ENCODE measurements at places on chromosomes 16 and 17.

DNA sequence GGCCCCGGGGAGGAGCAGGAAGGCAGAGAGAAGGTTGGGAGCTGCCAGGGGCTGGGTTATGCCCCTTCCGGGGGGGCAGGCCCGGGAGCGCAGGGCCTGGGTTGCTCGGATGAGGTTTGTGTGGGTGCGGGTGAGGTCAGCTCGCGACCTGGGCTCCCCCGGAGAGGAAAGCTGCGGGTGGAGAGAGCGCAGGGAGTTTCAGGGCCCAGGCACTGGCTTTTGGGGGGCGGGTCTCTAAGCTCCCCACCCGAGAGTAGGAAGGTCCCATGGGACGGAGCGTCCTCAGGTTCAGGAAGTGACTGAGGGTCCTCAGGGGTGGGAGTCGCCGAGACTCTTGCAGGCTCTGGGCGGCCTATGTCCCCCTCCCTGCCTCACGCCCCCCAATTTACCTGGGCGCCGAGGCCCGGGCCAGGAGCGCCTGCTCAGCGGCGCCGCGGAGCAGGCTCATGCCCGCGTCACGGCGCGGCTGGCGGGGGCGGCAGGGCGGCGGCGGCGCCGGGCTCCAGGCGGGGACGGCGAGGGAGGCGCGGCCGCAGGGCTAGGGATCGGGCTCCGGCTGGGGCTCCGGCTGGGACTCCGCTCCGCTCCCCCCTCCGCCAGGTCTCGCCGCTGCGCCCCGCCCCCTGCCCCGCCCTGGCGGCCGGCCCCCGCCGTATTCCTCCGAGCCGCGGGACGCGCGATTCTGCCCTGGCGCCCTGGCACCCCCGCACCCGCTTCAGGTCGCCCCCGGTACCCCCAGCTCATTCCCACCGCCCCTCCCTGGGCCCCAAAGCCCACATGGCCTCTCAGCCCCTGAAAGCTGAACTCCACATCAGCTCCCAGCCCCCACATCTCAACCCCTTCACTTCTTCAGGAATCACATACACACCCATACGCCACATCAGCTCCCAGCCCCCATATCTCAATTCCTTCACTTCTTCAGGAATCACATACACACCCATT, at the start of gene DOK4:
DOK4 (minus strand) TSS at position 578 of the 942 bp plus-strand sequence. CDS start 6,986 bp downstream, outside the sequence.
- DNase-seq = peak; percentile 39

- no peak for DNase-seq
Observed at GRCh38 chr16:86026171-86026910, 127.4 kb downstream of the IRF8 start.

- no peak for DNase-seq
Observed at GRCh38 chr16:30570636-30571444, 674 bp downstream of the ZNF688 start.

DNA sequence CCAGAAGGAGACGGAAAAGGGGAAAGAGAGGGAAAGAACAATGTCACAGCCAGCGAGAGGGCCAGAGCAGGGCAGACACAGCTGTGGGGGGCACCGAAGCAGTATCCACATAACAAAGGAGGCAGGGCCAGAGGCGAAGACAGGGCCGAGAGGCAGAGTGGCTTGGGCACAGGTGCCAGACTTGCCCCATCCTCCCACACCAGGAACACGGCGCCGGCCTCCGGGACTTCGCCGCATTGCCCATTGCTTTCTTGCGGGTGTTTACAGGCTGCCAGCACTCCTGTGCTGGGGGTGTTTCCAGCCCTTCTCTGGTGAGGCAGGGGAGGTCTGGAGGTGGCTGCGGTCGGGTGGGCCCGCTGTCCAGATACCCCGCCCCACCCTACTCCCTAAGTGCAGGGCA, 78.0 kb downstream of the ENGASE start:
- DNase-seq = no peak

DNA sequence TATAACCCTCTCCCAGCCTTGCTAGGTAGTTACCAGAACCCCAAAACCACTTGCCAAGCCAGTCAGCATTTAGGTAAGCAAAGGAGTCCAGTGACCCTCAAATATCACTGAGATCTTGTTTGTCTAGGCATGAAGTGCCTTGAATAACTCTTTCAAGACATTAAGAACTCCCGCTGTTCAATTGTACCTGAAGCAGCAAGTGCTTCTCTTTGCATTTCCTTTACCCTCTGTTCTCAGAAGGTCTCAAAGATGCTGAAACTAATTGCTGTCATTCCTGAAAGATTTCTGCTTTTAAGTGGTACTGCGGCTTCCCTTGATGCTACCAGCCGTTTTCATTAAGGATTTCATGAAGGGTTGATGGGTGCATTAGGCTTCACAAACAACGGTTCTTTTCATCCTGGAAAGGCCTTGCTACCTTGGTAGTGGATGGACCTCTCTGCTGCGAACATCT, 142.7 kb downstream of the PITPNC1 start:
- DNase-seq = no peak

DNA sequence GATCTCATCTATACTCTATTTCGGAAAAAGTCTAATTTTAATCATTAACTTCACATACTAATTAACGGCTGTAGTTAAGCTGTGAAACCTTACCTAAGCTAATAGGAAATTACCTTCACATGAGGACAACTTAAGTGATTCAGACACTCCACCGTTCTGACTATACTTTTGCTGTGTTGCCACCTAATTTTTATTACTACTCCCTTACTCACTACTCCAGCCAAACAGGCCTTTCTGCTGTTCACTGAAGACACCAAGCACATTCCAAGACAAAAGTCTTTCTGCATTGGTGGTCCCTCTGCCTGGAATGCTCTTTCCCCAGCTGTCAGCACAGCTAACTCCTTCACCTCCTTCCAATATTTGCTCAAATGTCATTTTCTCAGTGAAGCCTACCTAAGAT, 1.3 kb downstream of the CMTR2 start:
- DNase-seq = no peak

DNA sequence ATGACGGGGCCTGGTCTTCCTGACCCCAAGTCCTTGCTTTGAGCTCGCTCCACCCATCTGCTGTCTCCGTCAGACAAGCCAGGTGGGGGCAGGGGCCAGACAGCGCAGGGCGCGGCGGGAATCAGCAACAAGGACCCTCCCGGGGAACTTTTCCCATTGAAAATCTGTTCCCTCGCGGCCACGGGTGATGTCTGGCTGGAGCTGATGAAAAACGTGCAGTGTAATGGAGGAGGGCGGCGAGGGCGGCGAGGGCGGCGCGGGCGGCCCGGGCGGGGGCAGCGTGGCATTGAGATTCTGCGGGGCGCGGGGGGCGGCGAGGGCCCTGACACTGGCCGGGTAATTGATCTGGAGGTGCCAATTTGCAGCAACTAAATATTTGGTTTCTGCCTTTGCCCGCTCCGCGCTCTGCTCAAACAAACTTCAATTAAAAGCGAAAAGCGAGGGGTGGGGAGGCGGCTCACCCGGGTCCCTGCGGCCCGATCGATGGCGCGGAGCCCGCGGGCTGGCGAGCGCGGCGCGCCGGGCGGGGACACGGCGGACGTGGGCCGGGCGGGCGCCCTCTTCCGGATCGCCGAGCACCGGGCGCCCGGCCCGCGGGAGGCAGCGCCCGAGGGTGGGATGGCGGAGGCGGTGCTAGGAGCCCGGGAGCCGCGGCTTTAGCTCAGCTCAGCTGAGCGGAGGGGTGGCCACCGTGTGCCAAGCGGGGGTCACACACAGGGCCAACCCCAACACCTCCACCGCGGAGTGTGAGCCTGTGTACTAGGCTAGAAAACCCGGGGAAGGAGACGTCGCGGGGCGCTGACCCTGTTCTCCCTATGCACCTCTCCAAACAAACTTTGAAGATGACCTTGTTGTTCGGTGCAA, 32.4 kb downstream of the DCAKD start:
- peak; percentile 20 for DNase-seq

GRCh38 chr16:69402439-69402838, 16.6 kb upstream of the TERF2 start:
- DNase-seq = no peak

DNA sequence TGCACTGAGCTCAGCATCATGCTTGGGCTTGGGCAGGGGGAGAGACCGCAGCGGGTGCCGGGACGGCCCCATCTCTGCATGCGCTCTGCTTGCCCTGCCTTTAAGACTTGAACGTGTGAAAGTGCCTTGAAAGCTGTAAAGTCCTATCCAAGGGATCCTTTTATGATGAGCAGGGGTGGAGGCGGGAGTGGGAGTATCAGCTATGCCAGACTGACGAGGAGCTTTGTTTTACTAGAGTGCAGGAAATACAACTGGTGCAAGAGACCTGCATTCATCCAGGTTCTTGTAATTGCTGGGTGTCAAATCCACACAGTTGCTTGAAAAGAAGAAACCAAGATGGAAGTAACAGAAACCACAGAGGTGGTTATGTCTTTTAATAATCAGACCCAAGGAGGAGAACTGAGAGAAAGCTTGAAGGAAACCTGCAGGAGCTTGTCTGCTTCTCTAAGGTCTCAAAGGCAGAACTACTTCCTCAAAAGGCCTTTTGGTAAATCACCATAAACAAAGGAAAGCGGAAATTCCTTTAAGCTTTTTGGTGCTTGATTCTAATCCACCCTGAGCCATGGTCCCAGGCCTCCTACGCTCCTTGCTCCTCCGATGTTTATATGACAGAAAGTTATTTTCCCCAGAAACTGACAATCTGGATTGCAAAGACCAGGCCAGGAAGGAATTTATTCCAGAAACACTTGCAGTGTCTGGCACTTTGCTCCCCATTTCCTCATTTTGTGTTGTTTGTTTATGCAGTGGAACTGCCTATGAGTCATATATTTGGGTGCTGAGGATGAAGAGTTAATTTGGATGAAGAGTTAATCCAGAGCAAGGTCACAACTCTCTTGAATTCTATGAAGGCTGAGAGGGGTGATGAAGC, 51.3 kb upstream of the FBXO47 start:
- DNase-seq = no peak

DNA sequence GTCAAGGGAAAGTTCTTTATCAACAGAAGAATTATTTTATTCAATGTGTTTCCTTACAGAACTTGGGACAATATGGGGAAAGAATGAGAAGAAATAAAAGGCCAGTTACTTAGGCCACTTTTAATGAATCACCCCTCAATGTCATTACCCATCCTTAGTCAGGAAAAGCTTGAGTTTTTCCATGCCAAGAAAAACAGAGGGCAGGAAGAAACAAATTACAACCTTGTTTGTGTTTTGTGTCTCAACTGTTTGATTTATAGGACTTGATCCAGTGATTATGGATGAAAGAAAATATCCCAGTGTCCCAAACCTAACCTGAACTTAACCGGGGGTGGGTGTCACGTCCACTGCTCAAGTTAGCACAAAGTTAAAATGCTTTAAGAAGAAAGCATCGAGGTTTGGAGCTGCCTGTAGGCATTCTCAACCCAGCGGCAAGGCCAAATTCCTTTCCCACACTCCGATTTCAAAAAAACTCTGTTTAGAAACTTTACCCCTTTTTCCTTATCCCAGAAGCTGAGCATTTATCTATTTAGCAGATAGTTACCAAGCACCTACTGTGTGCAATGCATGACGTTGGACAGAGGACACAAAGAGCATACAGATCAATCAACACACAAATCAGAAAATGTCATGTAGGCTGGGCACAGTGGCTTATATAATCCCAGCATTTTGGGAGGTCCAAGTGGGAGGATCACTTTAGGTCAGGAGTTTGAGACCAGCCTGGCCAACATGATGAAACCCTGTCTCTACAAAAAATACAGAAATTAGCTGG, 14.0 kb upstream of the CYB5B start:
- no peak for DNase-seq

Measured in KG1 (cell line).